ENCODE measurements at places on chromosomes 16 and 17.

- DNase-seq: no peak
Observed at GRCh38 chr17:237406-237955, 56.0 kb upstream of the DOC2B start.

GRCh38 chr16:58850019-58850677 lies 116.0 kb upstream of the GOT2 start:
- DNase-seq: no peak

DNA sequence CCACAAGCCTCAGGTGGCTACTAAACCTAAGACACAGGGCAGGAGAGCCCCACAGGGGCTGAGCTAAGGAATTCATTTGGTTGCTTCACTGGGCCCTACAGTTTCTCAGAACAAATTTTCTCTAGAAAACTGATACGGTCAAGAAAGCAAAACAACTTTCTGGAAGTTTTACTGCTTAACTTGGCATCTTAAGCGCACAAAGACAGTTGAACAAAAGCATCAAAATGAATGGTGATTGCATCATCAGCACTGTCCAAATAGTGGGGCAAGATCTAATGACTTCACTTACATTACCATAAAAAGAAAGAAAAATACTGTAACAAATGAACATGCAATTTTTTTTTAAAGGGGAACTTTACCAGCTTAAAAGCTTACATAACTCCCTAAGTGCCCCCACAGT lies 47.6 kb downstream of the XPO6 start:
- no peak for DNase-seq

DNA sequence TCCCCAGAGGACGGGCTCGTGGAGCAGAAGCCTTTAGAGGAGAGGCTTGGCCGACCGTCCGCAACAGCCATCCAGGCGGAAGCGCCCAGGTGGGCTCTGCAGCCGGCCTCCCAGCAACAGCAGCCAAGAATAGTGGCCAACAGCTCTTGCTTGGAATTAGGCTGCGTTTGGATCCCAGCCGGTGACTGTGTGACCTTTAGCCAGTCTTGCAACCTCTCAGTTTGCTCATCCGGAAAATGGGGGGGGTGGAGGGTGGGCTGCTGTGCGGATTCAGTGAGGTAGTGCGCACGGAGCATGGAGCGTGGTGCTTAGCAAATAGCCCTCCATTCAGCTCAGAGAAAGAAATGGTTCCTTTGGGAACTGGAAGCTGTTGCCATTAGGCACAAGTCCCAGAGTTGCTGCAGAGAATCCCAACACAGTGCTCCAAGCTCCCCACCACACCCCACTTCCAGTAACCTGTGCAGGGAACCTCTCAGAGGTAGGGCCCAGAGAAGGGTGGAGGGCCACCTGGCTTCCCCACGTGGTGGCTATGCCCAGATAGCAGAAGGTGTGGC lies 46.7 kb downstream of the RTN4RL1 start:
- DNase-seq: no peak

GRCh38 chr17:44078412-44078811 lies 7.9 kb downstream of the G6PC3 start:
- DNase-seq: no peak

DNA sequence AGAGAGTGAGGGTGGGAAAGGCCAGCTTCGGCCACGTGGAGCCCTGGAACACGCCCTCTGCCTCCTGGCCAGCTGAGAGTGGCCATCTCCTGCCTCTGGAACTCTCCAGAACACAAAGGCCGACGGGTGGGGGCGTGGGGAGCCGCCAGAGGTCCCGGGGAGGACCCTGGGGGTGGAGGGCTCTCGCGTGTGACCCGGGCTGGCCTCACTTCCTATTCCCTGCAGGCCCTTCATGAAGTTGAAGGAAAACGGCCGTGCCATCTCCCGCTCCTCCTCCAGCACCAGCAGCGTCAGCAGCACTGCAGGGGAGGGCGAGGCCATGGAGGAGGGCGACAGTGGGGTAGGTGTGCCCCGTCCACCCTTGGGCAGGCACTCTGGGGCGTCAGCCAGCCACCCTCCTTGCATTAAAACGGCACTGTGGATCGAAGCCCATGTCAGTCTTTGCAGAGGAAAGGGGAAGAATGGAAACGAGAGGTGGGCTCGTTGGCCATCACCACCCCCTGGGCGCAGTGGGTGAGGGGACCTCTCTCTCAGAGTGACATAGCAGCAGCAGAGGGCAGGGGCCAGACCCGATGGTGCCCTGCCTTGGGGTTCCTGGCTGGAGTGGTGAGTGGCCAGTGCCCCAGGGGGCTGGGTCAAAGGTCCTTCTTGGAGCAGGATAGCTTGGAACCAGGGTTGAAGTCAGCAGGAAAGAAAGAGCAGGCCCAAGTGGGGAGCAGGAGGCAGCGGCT lies 37.1 kb downstream of the OR1D5 start:
- no peak for DNase-seq

GRCh38 chr17:40097087-40097486 lies 3.3 kb downstream of the NR1D1 start:
- DNase-seq: no peak

DNA sequence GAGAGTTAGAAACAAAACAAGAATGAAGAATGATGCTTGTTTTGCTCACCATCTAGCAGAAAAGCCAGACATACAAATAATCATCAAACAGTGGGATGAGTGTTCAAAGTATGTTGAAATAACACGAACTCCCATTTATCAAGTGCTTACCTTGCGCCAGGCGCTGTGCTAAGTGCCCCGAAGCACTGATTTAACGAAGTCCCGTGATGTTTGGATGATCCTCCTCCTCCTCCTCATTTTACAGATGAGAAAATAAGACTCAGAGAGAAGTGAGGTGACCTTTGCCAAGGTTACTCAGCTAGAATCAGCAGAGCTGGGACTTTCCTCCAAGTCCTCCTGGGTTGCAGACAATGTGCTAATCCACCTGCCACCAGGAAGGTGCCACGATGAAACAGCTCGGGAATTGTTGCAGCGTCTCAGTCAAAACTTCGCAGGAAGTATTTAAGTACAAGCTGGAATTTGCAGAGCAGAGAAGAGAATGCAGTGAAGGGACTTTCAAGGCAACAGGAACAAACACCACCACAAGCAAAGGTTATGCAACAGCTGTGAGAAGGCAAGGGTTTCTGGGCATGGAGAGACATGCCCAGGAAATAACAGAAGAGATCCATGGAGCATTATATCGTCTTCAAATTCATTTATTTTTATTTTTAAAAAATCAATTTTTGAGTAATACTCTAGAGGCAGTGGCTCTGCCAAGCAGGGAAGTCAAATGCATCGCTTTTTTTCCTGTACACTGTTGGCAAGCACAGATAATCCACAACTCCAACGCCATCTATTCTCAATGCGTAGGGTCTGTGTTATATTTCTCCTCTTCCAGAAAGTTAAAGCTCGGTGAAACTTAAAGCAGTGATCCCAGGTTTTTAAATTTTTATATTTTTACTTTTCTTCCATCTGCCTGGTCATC lies 11.1 kb downstream of the PRCD start:
- peak; percentile 83 for DNase-seq

- no peak for DNase-seq
Observed at GRCh38 chr17:12342609-12343435, 322.1 kb downstream of the MAP2K4 start.

DNA sequence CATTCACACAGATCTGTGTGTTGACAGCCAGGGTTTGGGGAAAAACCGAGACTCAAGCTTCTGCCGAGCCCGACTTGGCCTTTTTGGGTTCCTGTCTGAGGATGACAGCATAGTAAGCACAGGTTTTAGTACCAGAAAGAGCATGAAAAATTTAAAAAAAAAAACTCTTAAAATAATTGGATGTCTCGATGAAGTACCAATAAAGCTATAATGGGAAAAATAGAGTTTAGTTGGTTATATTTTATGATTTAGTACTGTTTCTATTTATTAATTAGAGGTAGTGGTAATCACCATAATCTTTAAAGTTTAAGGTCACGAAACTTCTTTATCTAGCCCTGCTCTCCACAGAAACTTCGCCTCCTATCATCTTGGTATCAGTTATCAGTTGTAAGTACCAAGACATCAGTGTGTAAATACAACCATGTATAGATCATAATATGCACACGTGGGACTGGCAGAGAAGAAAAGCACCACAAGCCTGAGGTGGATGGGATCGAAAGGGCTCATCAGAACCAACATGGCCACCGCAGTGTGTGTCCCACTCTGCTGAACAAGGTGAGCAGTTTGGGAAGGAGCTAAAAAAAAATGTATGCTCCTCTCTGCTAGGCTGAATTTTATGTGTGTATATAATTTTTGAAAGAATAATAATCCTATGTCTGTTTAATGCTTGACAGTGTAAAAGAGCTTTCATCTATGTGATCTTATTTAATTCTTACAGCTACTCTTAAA lies 14.4 kb upstream of the EEF2K start:
- DNase-seq: no peak

DNA sequence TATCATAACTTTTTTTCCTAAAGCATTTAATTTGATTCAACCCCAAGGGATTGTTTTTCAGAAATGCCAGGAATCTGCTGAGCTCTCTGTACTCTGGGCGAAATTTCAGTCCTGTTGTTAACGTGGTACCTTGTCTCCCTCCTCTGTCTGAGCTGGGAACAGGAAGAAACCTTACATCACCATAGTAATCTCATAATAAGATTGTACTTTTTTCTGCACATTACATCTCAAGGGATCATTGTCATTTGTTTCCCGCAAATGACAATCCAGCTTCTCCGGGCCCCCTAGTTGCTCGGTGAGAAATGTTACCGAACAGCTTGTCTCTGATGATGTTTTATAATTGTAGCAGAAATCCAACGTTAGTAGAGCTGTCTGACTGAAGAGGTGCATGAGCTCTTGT lies 152.7 kb upstream of the ERCC4 start:
- no peak for DNase-seq

GRCh38 chr17:14922411-14922810 lies 342.7 kb downstream of the PMP22 start:
- DNase-seq: no peak

GRCh38 chr17:69480245-69480644 lies 65.7 kb downstream of the MAP2K6 start:
- DNase-seq: peak; percentile 47

GRCh38 chr16:72415379-72415778 lies 243.4 kb upstream of the PMFBP1 start:
- DNase-seq: no peak

DNA sequence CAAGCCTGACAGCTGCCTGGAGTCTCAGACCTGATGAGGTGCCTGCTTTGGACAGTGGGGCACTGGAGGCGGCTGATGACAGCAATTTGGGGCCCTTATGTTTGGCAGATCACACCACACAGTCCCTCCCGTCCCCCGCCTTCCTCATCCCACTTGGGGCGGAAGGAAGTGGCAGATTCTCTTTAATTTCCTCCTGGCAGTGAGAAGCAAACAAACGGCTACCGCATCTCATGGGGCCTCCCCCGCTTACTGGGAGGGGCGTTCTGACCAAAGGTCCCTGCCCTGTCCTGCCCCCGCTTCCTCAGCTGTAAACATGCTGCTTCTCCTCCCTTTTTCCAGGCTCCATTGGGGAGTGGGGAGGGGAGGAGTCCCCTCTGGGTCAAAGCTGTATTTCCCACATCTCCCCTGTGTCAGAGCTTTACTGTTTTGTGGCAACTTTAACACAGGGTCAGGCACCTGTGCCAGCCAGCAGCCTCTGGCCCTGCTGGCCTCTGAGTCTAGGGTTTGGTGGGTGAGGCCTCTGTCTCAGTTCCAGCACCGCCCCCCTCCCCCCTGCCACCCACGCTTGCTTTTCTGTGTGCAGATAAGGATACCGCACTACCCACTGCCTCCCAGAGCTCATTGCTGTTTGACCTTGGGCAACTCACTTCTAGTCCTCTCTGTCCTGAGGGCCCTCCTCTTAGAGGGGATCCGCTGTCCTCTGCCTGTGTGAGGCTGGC lies 5.4 kb upstream of the NFATC3 start:
- DNase-seq: peak; percentile 97

- no peak for DNase-seq
Observed at GRCh38 chr17:78672005-78672404, 94.8 kb upstream of the DNAH17 start.

DNA sequence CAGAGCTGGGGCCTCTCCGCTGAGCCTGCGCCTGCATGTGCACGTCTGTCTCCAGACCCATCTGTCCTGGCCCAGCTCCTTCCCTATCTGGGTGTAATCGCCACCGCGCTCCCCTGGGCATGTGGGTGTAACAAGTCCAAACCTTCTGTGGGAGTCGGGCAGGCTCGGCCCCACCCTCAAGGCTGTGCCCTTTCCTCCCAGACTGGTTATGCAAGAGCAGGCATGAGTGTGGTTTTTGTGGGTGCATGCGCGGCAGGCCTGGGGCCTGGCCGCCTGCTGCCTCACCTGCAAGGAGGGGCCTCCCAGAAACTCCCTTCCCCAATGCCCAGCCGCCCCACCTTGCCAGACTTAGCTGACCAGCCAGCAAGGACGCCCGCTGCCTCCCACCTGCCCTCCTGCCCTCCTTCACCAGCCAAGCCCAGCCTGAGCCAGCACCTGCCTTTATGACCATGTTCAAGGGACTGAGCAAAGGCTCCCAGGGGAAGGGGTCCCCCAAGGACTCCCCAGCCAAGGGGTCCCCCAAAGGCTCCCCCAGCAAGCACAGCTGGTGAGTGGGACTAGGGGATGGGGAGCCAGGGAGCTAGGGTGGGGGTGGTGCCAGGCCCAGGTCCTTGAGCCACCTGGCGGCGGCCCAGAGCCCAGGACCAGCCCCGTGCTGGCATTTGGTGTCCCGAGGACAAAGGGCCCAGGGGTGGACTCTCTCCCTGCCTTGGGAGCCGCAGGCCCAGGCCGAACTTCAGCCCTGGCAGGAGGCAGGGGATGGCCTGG lies at the start of gene EVPLL:
EVPLL (plus strand) TSS at position 342 of the 768 bp plus-strand sequence. CDS start 3,160 bp downstream, outside the sequence.
- no peak for DNase-seq

DNA sequence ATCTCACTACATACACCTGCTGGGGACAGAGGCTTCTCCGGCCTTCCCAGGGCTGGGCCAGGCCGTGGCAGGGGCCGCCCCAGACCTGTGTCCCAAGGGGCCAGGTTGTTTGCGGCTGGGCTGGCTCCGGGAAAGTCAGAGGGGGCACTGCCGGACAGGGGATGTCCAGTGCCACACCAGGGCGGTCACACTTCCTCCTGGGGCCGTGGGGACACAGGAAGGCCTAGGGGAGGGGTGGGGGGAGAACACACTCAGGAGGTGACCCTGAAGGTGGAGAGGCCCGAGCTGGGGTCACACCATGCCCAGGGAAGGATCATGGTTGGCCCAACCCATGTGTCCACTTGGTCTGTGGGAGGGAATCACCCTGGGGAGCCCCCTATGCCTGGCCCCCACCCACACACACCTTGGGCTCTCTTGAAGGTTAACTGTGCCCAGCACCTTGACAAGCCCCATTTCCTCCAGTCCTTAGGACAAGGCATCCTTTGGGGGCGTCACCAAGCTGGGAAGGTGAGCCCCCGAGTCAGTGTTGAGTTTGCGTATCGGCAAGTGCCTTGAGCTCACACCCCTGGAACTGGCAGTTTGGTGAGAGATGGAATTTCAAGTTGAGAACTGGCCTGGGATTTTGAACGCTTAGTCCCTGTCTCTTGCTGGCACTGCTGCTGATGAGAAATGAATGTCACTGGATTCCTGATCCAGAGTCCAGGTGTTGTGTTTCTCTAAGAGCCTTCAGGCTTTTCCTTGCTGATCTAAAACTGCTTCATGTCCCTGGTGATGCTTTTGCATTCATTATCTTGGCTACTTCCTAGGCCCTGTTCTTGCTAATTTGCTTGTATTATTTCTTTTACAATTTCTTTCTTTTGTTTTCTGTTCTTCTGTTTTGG lies 7.7 kb upstream of the ACTG1 start:
- DNase-seq: no peak

GRCh38 chr16:84082835-84083569 lies 33.7 kb downstream of the MBTPS1 start:
- DNase-seq: peak; percentile 64

- DNase-seq: no peak
Observed at GRCh38 chr16:14549789-14550153, 80.3 kb downstream of the PARN start.
